Posterior vena cava (tissue), 2 donors: ENCODE measurements at places on chromosomes 16 and 17.
A peak's percentile ranks its signal among the peaks of the same experiment; 100 is the strongest.

GRCh38 chr16:49558451-49558850 is 184.8 kb downstream of the C16orf78 start:
- DNase-seq, result no peak

GRCh38 chr17:66337866-66338485 is 35.6 kb downstream of the PRKCA start:
- no peak for DNase-seq

DNA sequence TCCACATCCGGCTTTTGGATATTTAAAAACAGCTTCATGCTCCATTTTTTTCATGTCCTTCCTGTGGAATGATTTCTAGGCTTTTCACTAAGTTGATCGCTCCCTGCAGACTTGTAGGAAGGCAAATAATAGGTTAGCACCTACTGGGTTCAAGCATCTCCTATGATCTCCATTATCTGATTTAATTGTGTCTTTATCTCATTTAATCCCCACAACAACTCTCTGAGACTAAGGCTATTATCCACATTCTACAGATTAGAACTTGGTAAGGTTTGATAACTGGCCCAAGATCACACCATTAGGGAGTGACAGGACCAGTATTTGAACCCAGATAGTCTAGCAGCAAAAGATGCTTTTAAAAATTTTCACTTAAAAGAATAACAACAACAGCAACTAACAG is 46.2 kb upstream of the HOXB9 start:
- DNase-seq, result no peak

DNA sequence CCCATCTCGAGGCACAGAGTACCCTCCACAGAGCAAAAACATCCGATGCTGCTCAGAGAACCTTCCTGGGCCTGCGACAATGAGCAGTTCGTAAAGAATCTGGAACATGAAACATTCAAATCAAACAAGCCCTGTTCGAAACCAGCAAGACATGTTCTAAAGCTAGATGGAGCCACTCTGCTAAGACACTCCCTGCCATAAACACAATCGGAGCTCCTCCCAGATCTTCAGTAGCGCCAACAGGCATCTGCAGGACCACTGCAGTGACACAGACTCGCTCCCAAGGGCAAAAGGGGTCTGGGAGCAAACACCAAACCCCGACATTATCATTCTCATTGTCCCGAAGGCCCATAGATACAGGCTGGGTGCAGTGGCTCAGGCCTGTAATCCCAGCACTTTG is 108.7 kb downstream of the ZFHX3 start:
- no peak for DNase-seq

- DNase-seq, result no peak
Measured at GRCh38 chr17:40632216-40632615, 15.4 kb downstream of the SMARCE1 start.

DNA sequence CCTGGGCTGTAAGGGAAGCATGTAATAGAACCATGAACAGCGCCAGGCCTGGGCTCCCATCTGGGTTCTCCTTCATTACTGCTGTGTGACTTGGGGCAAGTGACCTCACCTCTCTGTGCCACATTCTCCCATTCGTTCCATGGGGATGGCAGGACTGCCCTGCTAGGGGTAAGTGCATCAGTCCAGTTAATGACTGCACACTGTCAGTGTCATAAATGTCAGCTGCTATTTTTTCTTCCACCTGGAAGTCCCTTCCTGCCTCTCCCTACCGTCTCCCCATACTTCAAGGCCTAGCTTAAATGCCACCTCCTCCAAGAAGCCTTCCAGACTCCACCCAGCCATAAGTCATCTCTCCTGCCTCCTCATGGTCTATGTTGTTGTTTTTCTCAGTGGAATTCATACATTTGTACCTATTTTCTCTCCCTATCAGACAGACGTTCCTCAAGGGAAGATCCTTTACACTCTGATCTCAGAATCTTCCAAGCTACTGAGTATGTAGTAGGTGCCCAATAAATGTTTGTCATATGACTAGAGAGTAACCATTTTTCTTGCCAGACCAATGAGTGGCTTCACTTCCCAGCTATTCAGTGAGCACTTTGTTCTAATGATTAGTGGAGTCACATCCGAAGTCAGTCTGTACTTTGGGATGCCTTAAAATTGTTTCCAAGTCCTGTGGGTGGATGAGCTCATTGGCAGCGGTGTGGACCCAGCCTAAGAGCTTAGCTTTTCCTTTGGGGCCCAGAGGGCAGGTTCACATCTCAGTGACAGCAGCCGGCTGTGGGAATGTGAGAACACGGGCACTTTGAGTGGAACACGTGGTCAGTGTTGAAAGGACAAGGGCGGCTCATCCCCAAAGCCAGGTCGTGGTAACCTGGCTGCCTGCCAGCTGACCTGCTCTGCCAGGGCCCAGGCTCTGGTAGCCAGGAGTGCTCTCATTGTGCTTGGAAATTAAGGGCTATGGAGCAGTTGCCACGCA is 147.5 kb upstream of the GSE1 start:
- DNase-seq, result no peak

- peak; percentile 64 for DNase-seq
Measured at GRCh38 chr16:10937068-10937859, 5.0 kb downstream of the DEXI start.

DNA sequence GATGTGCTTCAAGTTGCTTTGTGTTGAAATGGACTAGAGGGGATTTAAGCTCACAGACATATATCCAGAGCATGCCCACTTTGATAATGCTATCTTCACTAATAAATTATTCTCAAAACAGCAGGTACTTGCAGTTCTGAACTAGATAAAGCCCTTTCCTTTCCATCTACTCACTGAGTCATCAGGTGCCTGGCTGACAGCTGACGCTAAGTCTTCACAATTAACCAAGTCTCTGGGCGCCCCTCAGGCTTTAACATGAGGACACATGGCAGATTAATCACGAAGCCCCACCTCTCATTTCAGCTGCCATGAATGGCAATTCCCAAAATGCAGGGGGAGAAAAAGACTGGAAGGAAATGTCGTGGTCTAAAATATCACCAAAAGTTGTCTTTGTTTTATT is 29.5 kb upstream of the CRISPLD2 start:
- no peak for DNase-seq

DNA sequence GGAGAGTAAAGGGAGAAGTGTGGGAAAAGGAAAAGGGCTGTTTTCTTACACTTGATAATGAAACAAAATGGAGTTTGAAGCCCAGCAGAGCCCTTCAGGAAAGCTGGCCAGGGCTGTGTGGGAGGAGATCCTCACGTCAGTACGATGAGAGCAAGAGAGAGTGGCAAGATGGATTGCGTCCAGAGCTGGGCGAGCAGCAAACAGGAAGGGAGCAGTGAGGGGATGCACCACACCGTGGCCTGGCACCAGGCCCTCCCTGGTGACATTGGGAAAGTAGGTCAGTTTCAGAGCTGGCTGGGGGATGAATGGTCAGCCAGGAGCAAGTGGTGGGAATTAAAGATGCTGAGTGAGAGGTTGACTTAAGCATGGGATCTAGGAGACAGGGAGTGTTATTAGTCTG is 273.6 kb downstream of the GRIN2A start:
- no peak for DNase-seq

GRCh38 chr17:60163108-60163784 is 13.5 kb downstream of the CA4 start:
- DNase-seq, result no peak

DNA sequence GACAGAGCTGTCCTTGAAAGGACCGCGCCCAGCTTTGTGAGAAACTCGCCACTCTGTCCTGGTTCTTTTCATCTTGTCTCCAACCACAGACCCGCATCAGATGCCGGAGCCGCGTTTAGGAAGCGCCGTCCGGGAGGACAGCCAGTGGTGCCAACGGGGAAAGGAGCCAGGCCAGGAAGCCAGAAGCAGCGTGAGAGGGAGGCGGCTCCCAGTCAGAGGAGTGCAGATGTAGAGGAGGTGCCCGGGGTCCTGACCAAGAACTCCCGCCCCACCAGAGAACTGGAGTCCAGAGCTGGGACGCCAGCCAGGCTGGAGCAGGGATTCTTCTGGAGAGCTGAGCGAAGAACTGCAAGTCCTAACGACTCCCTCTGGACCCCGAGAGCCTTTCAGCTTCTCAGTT is 49.3 kb upstream of the TNRC6C start:
- DNase-seq, result peak; percentile 85

DNA sequence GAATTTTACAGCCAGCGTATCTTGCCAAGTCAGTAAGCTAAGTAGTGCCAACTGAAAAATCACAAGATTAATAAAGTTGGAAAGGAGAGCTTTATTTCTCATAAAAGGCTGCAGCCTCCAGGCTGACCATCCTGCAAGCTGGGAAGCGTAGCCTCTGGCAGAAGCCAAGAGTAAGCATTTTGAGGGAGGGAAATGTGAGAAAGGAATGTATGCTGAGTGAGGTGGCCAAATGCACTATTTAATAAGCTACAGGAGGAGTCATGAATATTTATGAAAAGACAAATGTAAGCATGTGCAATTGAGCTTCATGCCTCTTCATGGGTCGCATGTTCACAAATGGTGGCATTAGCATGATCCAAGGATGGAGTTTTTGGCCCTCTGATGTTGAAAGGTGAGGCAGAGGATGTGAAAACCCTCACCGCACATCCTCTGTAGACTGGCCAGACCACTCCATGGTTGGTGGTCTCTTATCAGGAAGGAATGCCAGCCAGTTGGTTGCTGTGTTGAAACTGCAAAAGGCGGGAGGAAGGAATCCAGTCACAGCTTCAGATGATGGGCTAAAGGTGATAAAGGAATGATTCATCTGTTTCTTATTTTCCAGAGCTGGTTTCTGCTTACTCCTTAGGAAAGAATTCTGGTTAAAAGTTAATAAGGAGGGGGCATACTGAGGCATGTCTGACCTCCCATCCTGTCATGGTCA is 9.2 kb downstream of the KRT33B start:
- DNase-seq, result no peak

- no peak for DNase-seq
Measured at GRCh38 chr16:88634994-88635670, 3.2 kb upstream of the IL17C start.

DNA sequence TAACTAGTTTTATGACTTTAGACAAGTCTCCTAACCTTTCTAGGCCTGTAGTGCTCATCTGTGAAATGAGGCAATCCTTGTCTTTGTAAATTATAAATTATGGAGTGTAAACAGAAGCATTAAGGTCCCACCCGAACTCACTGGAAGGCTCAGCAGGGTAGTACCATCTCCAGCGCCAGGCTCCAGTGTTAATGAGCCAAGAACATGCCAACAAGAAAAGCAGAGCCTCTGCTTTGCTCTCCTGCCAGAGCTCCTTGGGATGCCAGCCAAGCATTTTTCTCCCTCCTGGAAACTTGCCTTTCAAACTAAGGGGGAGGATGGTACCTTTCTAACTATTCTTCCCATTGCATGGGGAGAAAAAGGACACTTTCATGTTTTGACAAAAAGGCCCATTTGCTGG is 14.9 kb downstream of the LIMD2 start:
- no peak for DNase-seq

DNA sequence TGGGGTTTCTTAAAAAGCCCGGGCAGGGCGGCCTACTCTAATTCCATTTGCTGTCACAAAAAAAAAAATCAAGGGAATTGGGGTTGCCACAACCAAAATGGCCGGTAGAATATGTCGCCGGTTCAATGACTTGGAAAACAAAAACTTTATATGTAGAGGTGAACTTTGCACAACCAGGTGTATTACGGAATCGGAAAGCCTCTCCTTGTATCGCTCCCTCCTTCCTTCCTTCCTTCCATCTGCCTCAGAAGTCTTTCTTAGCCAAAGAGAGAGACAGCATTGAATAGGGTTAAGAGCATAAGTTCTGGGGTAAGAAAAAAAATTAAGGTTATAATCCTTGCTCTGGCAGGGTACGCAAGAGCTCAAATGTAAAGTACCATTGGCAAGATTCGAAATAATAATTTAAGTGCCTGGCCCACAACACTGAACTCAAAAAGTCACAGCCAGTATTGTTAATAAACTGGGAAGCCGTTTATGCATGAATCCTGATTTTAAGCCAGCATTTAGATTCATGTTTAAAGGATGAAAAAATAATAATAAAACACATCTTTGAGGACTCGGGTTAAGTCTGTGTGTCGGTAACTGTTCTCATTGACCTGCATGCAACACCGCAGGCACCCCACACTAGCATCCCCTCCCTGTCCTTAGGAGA is 522 bp upstream of the GLG1 start:
- no peak for DNase-seq

DNA sequence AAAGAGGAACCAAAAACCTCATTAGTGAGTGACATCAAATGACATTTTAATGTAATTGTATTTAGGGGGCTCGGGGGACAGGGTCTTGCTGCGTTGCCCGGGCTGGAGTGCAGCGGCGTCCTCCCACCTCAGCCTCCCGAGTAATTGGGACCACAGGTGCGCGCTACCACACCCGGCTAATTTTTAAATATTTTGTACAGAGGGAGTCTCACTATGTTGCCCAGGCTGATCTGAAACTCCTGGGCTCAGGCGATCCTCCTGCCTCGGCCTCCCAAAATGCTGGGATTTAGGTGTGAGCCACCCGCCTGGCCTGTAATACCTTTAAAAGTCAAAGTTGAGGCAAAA is 581 bp downstream of the SNRNP25 start:
- peak; percentile 62 for DNase-seq

DNA sequence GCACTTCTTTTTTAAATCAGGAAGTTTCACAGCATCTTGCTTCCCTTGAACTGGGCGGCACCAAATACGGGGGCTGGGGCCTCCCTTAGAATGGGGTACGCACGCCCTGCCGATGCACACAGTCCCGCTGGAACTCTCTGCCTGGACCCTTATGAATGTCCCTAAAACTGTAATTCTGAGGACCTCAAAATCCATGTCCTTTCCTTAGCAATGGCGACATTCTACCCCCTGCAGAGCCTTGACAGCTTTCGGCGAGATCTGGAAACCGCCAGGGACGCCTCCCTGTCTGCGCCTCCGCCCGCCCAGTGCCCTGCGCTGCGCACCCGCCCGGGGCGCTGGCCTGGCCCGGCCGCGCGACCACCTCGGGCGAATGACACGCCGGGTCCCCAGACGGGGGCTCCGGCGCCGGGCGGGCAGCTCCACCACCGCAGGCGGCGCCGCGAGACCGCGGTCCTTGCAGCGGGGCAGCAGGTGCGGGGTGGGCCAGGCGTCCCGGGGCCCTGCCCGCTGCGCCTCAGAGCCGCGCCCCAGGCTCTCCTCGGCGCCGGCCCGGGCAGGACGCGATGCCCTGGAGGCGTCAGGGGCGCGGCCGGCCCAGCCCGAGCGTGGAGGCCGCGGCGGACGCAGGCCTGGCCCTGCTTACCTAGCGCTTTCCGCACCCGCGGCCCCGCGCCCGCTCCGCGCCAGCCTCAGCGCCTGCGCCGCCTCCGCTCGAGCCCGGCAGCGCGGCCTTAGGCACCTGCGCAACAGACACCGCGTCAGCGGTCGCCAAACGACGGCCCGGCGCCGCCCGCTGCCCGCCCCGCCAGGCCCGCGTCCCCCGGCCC is 548 bp downstream of the HAGH start:
- DNase-seq, result peak; percentile 78

DNA sequence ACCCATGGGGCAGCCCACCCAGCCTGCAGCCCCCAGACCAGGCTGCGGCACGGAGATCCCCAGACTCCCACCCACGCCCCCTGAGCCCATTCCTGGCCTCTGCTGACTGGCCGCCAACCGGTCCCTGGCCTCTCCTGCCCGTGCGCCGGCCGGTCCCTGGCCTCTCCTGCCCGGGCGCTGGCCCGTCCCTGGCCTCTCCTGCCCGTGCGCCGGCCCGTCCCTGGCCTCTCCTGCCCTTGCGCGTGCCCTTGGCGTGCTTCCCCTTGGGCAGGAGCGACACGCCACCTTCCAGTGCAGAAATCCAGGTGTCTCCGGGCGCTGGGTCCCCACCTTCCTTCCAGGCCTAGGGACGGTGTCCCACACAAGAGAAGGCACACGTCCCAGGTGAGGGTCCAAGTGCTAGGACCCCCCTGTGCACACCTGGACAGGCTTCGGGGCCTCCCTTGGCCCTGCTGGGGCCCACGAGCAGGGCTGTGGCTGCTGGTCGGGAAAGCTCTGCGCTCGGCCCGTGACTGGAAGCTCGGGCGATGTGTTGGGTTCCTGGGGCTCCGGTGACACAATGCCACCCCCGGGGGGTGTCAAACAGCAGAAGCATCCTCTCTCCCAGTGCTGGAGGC is 21.4 kb upstream of the CACNA1H start:
- no peak for DNase-seq
